Epithelial cell of proximal tubule (primary cell): ENCODE measurements at places on chromosomes 7 and 10.
A peak's percentile ranks its signal among the peaks of the same experiment; 100 is the strongest.

- no peak for DNase-seq
Measured at GRCh38 chr7:150668472-150668911, 17.0 kb upstream of the GIMAP2 start.

GRCh38 chr10:29319205-29319781 lies 30.4 kb downstream of the LYZL1 start:
- DNase-seq, result no peak

GRCh38 chr10:53013201-53013810 lies 240.7 kb upstream of the MBL2 start:
- DNase-seq, result no peak

DNA sequence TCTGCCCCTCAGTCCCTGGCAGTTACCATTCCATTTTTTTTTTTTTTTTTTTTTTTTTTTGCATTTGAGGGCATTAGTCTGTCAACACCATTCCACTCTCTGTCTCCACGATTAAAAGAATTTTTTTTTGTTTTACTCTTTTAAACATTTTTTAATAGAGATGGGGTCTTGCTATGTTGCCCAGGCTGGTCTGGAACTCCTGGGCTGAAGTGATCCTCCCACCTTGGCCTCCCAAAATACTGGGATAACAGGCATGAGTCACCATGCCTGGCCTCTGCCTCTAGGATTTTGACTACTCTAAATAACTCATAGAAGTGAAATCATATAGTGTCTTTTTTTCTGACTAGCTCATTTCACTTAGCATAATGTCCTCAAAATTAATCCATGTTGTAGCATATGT lies 16.5 kb upstream of the CLDN3 start:
- no peak for DNase-seq

DNA sequence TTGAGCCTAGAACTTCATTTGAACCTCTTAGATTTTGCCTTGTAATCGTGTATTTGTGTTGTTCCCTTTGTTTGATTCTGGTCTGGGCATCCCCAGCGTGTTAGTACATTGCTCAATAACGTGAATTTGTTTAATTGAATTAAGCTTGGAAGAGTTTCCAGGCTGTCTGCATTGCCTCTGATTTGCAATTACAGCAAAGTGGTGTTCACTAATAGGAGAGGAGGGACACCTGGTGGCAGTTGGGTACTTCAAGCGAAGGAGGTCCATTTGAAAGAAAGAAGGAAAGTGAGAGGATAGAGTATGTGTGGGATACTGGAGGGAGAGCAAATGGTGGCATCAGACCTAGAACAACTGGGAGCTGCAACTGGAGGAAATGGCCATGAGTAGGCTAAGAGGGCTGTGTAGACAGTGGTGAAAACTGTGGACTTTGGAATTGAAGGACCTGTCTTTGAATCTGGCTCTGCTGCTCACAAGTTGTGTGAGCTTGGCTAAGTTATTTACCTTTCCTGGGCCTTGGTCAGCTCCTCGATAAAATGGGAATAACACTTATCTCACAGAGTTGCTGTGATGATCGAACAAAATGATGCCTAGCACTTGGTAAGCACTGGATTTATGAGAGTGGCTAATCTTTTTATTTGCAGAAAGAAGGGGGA lies 15.1 kb downstream of the LSMEM1 start:
- DNase-seq, result peak; percentile 32

DNA sequence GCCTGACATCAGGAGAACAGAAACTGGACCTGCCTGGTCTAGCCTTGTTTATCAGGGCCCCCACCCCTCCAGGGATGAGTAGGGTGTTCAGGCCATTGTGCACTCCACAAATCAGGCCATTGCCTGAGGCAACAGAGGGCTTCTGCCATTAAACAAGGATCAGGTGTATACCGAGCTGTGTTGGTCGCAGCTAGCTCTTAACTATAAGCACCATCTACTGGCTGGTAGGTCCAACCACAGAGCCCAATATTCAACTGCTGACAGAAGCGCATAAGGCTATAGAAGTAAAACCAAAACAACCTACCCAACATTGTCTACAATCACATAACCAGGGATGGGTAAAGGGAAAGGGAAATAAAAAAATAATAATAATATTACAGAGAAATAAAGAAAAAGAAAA lies 451.7 kb upstream of the TEX47 start:
- no peak for DNase-seq

DNA sequence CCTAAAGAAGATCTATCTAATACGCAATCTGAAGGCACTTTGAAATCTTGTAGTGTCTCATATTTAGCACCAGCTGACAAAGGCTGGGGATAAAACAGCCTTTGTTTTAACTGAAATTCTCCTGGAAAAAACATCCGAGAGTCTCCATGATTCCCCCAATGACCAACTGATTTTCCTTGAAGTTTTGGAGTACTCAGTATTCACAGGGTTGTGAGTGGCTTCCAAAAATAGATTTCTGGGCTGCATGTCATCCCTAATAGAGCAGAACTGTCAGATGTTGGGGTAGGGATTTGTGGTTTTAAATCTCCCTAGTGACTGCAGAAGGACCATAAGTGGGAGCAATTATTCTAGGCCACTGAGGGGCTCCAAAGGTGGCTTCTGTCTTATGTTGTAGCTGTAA lies 206.4 kb downstream of the TAX1BP1 start:
- DNase-seq, result no peak

DNA sequence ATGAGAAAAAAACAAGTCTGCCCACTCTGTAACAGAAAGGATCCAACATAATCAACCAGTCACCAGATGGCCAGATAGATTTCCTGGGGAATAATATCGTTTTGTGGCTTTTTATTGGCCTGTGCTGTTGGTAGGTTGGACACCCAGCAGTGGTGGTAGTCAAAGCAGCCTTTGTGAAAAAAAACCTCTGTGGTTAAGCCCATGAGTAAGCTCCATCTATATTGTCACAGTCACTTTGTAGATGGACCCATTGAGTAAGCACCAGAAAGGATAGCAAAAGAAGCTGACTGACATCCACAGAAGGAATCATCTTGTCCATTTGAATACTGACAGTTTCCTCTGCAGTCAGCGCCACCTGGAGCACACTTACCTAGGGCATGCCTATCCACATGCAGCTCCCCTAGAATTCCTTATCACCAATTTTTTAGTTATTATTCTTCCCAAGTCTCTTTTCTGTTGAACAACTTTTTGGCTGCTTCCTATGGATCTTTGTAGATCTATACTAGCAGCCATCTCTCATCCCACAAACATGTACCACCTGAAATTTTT lies 96.9 kb downstream of the IQUB start:
- DNase-seq, result no peak

- DNase-seq, result no peak
Measured at GRCh38 chr7:47634273-47634672, 52.4 kb upstream of the TNS3 start.

GRCh38 chr7:158473221-158473620 lies 114.4 kb downstream of the PTPRN2 start:
- DNase-seq, result no peak

- no peak for DNase-seq
Measured at GRCh38 chr10:99881371-99881770, 98.9 kb downstream of the ABCC2 start.

DNA sequence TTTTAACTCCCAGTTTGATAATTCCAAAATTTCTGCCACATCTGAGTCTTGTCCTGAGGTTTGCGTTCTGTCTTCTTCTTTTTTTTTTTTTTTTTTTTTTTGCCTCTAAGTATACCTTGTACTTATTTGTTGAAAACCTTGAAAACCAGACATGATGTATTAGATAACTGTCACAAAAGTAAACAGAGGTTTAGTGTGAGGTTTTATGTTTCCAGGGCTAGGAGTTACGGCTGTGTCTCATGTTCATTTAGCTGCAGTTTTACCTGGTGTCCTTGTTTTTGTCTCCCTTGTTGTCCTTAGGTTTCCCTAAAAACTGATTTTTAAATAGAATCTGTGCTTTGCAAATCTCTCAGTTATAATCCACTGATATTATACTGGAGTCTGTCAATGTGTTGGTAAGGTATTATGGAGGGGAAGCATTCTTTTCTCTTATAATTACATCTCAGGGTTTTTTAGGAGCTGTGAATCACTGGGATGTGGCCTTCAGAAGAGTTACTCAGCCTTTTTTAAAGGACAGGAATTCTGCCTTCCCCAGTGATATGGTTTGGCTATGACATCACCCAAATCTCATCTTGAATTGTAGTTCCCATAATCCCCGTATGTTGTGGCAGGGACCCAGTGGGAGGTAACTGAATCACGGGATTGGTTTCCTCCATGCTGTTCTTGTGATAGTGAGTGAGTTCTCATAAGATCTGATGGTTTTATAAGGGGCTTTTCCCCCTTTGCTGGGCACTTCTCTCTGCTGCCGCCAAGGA lies 95.0 kb downstream of the CDCA7L start:
- DNase-seq, result no peak
